Iris pigment epithelial cell (primary cell): ENCODE measurements at places on chromosomes 3 and 15.

- no peak for DNase-seq
Measured at GRCh38 chr15:73637527-73637926, 4.3 kb upstream of the NPTN start.

GRCh38 chr3:111747490-111747889, 111.6 kb upstream of the PHLDB2 start:
- peak; percentile 77 for DNase-seq

DNA sequence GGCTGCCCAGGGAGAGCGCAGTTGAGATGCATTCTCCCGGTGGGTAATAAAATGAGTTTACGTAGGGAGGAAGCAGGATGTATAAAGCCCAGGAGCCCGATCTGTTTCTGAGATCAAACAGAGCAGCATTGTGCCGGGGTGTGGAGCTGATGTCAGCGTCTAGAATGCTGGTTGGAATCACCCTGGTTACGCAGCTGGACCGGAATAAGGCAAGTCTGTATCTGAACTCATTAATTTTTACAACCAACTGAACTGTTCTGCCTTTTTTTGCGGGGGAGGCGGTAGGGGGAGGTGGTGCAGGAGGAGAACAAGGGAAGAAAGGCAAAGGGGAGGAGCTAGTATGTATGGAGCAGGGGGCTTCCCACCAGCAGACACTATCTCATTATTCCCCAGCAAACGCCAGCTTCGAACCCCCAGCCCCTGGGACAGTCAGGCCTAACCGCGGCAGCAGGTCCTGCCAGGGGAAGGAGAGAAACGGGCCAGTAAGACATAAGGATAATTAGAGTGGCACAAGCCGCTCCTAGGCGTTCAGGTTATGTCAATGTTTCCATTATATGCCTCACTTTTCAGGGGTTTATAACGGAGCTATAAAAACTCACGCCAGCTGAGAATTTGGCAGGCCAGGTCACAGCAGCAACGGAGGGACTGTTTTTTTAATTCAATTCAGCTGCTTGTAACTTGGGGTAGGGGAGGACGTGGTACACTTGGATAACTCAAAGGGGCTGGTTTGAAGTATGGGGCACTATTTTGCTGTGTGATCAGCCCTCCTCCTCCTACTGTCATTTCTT, 175.3 kb upstream of the HES1 start:
- DNase-seq, result peak; percentile 24

- no peak for DNase-seq
Measured at GRCh38 chr3:64765947-64766346, 78.1 kb upstream of the ADAMTS9 start.

DNA sequence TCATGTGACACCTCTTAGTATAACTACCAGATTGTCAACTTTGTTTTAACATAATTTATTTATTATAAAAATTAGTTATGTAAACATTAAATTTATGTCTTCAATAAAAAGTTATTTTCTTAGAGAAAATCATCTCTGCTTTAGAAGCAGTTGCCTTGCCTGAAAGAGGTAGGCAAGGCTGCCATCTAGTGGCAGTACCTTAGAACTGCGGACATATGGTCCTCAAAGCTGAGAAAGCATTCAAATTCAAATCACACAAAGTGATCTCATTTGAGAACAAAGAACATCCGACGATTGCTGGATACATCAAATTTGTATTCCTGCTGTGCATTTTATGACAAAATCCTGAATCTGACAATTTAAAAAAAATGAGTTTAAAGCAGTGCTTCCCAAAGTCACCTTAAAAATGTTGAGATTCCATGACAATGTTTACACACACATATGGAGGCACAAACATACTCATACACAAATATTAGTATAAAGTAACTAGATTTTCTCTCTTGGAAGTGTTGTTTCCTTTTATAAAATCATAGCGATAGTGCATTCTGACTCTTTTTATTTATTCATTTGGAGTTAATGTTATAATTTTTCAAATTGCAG, 617.4 kb downstream of the CADM2 start:
- DNase-seq, result peak; percentile 56

GRCh38 chr15:72840114-72840513, 56.6 kb upstream of the ADPGK start:
- no peak for DNase-seq

DNA sequence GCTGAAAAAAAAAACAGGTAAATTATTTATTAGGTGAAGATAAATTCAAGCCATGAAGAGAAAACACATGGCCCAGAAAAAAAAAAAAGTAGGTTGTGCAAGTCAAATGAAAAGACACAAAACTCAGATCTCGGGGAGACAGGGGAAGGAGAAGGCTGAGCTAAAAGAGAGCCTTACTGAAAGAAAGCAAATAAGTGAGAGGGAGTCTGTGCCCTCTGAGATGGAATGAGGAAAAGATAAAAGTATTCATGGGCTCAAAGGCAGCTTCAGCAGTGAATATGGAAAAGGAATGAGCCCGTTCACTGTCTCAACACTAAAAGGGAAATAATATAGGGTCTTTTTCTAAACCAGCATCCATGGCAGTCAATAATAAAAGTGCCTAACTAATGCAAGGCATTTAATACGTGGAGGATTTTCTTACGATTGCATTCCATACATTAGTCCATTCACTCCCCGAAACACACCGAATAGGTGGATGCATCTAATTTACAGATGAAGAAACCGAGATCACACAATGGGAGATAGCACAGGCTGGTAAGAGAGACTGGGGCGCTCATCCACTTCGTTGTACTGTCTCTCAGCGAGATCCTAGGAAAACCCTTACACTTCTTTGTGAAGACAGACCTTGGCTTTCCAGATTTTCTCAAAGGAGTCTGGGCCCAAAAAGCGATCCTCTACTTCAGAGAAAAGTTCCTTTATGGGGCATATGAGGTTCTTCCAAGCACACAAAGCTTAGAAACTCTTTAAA, 1.1 kb downstream of the TFDP2 start:
- no peak for DNase-seq

DNA sequence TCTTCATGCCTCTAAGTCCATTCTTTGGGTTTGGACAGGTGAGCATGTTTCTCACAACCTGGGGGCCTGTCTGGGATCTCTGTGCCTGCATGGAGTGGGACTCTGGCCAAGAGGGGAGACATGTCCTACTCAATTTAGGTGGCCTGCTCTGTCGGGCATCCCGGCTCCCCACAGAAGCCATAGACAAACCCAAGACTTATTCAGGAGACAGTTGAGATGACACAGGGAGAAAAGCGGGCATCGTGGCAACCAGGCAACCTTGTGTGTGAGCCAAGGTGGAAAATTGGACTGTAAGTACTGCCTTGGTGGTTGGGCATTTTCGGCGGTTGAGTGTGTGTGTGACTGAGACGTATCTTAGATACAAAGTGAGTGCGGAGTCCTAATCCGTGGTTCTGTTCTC, 40.5 kb downstream of the PPCDC start:
- DNase-seq, result no peak

GRCh38 chr3:155184011-155184410, 103.9 kb downstream of the MME start:
- DNase-seq, result peak; percentile 8

GRCh38 chr3:174072675-174073074, 675.1 kb downstream of the NLGN1 start:
- DNase-seq, result no peak

GRCh38 chr3:134373271-134374104, 759 bp downstream of the AMOTL2 start:
- peak; percentile 92 for DNase-seq

- no peak for DNase-seq
Measured at GRCh38 chr3:127551178-127551577, 39.4 kb downstream of the TPRA1 start.

- DNase-seq, result peak; percentile 38
Measured at GRCh38 chr3:63753567-63753966, 65.5 kb upstream of the C3orf49 start.

- DNase-seq, result no peak
Measured at GRCh38 chr3:64209866-64210621, 15.2 kb downstream of the PRICKLE2 start.

- DNase-seq, result no peak
Measured at GRCh38 chr3:131329774-131330173, 51.8 kb upstream of the NUDT16 start.

- peak; percentile 26 for DNase-seq
Measured at GRCh38 chr3:56590814-56591213, 33.8 kb downstream of the CCDC66 start.

DNA sequence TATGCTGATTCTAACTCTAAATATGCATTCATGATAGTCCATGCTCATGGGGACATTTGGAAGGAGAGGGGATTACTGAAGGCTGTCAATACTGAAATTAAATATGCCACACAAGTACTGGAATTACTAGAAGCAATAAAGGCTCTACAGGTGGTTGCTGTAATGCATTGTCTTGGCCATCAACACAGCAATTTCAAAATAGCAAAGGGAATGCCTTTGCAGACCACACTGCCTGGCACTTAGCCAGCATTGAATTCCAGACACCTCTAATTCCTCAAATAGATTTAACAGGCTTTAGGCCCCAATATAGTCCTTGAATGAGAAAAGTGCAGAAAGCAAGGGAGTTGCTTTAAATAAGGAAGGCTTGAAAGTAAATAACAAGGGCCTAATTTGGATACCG, 115.8 kb upstream of the PLCL2 start:
- peak; percentile 30 for DNase-seq

- DNase-seq, result no peak
Measured at GRCh38 chr3:71419369-71419768, 164.2 kb downstream of the FOXP1 start.

- DNase-seq, result no peak
Measured at GRCh38 chr15:66586155-66586976, 20.6 kb upstream of the LCTL start.

DNA sequence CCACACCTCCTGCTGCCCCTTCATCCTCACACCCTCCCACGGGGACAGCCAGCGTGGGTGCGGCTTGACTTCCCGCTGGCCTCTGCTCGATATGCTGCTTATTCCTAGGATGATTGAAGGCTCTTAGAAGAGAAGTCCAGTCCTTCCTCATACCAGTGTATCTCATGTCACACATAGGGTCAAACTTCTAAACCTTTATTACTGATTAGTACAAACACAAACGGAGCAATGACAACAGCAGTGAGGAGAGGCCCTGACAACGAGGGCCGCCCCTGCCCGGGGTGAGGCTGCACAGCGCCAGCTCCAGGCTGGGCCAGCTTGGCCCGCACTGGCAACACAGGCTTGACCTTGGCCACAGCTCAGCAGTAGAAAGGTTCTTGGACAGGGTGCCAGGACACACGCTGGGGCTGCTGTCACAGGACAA, 3.7 kb downstream of the CIB1 start:
- DNase-seq, result no peak

DNA sequence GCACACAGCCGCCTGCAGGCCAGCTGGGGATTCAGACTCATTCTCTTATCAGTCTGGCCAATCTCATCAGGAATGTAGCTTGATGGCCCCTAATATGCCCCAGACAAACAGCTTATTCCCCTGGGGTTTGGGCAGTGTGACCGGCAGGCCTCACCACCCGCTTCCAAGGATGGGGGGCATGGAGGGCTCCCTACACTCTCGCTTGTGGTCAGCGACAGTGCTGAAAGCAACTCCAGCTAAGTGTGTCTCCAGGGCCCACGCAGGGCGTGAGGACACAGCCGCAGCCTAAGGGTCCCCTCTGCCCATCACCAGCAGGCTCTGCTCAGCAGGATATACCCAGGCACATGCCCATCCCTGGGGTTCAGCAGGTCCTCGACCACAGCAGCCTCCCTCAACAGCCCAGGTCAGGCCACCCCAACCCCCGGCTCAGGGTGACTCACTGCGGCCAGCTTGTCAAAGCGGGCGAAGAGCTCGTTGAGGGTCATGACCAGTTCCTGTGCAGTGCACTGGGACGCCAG, 116.7 kb downstream of the ADCY5 start:
- DNase-seq, result no peak

DNA sequence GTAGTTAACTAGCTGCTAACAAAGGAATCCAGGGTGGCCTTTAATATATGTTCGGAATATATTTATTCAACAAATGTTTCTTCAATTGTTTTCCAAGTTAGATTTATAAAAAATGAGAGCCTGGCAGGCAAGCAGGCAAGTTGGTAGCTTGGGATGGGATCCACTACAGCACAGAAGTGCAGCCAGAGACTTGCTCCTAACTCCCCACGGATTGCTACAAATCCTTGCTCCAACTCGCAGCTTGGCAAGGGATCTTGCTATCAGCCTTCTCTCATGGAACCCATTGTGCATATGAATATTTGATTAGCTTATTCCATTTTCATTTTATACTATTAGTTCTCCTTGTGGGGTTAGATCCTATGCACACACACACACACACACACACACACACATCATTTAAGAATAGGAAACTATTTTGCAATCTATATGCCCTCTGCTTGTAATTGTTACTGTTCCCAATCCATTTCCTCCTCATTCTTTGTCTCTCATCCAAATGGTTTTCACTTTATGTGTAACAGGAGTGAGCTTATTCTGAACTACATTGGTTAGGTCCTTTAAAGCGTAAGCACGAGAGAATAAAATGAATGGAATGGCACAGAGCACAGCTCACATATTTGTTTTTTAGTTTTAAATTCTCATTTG, 505.6 kb downstream of the LPP start:
- DNase-seq, result no peak

- peak; percentile 18 for DNase-seq
Measured at GRCh38 chr3:155805204-155805801, 775 bp downstream of the C3orf33 start.

DNA sequence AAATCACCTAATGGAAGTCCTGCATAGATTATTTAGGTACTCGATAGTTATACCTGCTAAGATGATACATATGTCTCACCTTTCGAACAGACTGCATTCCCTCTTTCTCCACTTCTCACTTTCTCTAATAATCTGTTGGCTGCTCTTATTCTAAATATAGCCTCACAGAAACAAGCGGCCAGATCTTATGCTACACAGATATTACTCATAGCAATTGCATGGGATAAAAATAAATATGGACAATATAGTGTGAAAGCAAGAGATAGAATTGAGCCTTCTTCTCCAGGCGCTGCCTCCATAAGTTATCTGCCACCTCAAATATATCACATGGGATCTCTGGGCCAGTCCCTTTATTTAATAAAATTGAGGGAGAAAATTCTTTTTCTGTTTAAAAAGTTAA, 29.5 kb upstream of the TGFBR2 start:
- DNase-seq, result peak; percentile 42

DNA sequence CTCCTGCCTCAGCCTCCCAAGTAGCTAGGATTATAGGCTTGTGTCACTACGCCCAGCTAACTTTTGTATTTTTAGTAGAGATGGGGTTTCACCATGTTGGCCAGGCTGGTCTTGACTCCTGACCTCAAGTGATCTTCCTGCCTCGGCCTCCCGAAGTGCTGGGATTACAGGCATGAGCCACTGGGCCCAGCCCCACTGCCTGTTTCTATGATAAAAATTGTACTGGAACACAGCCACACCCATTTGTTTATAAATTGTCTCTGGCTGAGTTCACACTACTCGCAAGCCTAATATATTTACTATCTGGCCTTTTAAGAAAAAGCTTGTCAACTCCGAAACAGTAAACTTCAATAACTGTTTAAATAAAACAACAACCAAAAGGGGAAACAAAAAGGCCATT, 309.4 kb upstream of the WNT5A start:
- peak; percentile 18 for DNase-seq

GRCh38 chr3:43727930-43728329, 37.2 kb downstream of the ABHD5 start:
- DNase-seq, result no peak

DNA sequence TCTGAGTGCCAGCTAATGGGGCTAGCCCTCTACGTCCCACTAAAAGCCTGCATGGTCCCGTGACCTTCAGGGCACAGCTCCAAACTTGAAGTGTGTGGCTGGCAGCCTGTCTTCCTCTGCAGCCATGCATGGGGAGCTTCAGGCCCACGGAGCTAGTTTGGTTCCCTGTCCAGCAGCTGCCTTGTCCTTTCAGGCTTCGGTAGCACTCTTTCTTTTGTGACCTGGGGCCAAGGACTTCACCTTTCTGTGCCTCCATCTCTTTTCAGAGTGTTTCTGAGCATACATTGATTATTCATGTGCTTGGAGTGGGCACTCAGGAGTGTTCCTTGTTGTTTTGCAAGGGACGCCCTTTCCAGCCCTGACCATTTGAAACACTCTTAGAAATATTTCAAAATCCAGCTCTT, 155.2 kb downstream of the DNAJB8 start:
- DNase-seq, result no peak
